ENCODE measurements at places on chromosomes 3 and 15. TPM values are rescaled to one million over a fixed set of nuclear protein-coding genes. Genes with fewer than 3 reads are reported as not detected.
A peak's percentile ranks its signal among the peaks of the same experiment; 100 is the strongest.

DNA sequence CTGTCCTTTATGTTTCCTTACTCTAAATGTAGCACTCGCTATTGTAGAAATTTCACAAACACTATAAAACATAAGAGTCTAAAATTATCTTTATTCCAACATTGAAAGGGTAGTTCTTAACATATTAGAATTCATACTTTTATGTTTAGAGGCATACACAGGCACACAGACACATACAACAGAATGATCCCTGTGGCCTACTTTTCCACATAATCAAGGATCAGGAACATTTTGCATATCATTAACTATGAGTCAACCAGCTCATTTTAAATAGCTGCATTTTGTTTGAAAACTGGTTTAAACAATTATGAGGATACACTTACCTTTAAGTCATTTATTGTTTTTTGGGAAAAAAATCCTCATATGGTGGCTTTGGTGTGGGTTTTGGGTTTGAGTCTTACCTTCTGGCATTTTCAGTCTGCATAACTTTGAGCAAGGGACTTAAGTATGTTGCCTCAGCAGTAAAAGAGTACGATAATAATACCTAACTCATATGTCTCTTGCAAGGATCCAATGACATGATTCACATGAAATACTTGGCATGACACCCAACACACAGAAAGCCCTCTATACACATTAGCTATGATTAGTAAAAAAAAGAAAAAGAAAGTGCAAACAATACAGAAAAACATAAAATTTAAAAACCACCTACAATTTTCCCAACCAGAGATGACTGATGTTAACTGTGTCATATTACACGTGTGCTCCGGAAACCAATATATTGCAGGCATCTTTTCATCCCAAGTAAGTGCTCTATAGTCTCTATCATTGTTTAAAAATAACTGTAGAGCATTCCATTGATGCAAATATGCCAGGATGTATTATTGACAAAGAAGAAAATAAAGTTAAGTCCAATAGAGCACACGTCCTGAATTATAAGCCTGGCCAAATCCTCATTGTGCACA lies 213.1 kb upstream of the ADAMTS9 start:
- peak; percentile 17 for DNase-seq

DNA sequence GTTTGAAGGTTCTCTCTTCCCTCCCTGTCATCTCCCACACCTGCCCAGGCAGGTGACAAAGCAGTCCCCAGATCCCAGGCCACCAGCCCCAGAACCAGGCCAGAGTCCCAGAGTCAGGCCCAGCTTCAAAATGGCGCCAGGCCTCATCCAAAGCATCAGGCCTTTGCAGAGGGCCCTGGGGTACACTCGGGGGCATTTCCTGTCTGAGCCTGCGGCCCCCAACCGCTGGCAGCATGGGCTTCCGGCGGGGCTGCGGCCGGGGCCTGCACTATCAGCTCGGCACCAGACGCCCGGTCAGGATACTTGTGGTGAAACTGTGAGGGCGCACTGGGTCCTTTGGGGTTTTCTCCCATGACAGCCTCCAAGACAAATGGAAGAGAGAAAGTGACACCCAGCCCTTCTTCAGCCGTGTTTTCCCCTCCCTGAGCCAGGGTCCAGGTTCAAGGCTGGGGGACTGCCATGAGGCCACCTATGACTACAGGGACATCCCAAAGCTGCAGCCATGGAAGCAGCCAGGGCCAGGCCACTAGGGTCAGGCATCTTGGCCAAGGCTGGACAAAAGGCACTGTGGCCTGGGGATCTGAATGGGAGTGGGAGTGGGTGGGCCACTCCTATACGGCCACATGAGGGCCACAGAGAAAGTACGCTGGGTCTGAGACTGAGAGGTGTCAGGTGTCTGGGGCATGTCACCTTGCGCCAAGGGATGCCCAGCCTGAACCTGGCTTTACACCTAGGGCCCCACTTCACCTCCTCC lies 33.9 kb downstream of the RPN1 start:
- no peak for DNase-seq

DNA sequence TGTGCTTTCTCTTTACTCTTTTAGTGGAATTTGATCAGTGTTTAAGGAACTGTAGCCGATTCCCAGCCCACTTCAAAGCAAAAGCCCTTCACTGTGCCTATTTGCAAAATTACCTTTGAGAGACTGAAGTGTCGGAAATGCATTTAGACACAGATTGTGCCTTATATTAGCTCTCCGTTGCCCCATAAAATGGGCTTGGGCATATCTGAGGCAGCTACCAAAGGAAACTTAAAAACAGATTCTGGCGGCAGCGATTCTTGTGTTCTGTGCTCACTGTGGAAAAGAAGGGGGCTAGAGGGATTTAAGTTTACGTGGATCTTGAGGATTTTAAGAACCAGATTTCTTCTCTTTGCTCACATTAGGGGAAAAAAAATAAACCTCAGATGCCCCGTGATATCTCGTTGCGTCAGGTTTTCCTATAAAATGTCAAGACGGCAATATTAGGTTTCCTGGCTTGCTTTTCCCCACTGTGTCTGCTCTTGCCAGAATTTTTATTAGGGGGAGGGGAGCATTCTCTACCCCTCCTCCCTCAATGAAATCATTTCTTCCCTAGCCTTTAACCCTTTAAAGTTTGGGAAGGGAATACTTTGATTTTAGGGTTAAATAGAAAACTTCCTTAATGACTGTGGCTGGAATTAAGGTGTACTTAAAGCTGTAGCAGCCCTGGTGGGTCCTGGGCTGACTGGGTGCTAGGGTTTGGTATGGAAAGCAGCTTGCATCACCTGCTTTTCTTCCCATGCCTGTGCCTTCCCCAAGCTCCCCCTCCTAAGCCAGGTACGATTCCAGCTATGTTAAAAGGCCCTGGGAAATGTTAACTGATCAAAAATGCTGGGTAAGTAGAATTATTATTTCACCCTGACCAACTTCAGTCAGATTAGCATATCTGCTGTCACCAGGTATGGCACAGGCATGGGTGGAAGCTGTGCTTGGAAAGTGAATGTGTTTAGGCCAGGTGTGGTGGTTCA lies 73.8 kb downstream of the SMAD3 start:
- DNase-seq, result peak; percentile 43

DNA sequence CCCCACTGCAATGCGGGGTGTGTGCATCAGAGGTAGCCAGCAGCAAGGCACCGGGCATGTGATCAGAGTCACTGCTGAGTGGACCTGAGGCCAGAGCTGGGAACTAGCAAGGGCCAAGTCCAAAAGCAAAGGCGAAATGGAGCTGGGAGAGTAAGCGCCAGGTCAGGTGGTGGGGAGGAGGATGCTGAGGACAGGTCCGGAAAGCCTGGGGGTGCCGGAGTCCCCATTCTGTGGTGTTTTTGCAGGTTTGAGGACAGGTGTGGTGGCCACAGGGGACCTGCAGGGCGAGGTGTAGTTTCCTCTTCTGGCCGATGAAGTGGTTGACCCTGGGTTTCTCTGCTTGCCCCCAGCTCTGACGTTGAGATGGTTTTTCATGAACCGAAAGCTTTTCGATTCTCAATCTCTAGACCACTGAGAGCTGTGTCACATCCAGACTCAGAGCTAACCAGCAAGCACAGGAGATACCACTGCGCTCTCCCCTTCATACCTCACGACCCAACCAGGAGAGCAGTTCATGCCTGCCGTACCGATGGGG lies 35.0 kb upstream of the HES1 start:
- no peak for DNase-seq

DNA sequence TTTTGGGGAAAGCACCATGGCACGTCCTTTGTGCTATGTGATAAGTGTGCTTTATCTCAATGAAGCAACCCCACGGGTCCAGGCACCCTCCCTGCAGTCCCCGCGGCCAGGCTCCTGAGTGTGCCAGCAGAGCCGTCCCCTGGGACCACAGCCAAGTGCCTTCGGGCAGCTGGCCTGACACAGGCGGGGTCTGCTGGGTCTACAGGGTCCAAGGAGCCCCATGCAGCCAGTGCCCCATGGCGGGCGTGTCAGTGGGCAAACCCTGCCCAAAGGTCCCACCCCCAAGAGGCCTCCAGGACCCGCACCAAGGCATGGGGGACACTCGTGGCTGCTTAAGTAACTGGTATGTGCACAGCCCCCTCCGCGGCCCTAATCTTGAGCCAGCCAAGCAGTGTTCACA lies 35.3 kb downstream of the KLHL25 start:
- peak; percentile 80 for DNase-seq

DNA sequence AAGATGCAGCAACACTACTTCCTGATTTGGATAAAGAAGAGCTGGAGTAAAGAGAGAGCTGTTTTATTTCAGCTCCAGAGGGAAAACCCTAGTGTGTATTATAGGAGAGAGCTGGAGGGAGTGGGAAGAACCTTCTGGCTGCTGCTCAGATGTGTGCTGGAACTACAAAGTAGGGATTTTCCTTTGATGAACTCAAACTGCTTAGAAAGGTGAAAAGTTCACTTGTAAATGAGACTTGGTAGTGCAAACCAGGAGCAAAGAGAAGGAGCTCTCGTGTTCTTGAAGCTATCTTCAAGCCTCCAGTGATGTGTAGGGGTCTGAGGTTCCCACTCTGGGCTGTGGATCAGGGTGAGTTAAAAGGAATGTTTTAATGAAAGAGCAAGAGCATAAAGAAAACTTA lies 110.4 kb downstream of the EDEM1 start:
- no peak for DNase-seq

STRA6 gene
- total RNA-seq, result 0.36 TPM

ACAN gene
- total RNA-seq, result 12.7 TPM

SQOR gene
- 122 TPM for total RNA-seq

SPATA12 gene
- total RNA-seq, result not detected

MEGF11 gene
- total RNA-seq, result not detected
